Fibroblast of skin of left quadriceps (primary cell): ENCODE measurements at places on chromosomes 3 and 15.
A peak's percentile ranks its signal among the peaks of the same experiment; 100 is the strongest.

GRCh38 chr3:156586905-156587759 lies 32.2 kb upstream of the SSR3 start:
- DNase-seq: no peak

- no peak for DNase-seq
Observed at GRCh38 chr15:60901647-60902046, 327.5 kb downstream of the RORA start.

- DNase-seq: no peak
Observed at GRCh38 chr3:13388816-13389215, 31.3 kb downstream of the NUP210 start.

DNA sequence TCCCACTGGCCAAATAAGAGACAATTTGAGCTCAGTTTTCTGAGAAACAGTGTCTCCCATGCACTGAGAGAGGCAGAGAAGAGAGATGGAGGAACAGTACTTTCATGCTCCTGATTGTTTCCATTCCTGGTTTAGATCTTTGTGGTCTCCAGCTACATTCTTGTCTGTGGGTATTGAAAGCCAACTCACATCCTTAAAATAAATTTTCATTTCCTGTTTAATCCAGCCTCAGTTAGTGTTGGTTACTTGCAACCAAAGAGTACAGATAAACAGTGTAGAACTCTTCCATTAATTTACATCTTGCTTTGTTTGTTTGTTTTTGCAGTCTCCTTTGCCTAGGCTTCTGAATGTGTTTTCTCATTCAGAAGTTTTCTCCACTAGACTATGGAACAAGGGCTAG lies 123.7 kb upstream of the CLSTN2 start:
- DNase-seq: no peak

DNA sequence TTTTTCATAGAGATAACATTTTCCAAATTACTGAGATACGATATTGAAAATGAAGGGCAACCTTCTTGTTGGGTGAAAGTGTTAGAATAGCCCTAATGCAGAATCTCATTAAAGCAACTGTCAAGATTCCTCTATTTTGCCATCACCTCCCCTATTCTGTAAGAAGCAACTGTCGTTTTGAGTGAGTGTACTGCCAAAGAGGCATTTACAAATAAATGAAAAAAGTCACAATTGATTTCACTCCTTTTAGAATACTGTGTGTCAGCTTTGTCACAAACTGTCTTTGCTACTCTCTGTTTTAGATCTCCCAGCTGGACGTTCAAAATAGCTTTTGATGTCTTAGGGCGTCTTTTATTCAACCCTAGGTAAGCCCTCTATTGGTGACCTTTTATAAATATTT lies 322.8 kb upstream of the NAALADL2 start:
- no peak for DNase-seq

DNA sequence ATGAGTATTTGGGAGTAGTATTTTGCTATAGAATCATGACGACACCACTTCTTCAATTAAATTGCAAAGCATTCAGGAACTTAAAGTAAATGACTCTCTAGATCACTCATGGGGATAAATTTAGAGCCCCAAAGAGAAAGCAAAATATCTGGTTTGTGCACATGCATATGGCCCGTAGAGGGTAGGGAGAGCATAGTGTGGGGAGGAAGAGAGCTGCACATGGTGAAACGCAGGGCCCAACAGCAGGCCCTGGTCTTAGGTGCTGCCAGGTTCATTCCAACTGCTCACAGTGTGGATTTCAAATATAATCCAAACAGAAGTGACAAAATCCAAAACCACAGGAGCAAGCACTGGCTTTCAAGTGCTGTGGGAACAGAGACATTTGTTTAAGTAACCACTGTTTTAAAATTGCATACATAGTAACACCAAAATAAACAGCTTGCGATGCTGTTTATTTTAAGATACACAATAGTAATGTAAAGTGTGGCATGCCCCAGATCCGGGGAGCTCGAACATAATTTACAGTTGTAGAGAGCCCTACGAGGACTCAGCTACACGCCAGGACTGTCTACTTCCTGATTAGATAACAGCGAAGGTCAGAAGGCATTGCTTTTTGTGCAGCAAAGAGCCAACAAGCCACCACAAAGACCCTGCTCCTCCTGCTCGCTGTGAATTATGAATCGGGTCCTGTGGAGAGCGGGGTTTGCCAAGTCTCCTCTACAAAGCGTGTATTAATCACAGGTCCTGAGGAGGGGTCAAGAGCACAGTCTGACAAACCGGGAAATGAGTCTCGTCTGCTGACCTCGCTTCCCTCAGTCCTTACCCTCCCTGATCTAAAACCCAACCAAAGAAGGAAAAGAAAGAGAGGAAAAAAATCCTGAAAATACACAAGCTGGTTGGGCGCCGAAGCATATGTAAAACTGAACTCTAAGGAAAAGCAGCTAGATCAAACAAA lies 80.6 kb downstream of the MEIS2 start:
- no peak for DNase-seq

DNA sequence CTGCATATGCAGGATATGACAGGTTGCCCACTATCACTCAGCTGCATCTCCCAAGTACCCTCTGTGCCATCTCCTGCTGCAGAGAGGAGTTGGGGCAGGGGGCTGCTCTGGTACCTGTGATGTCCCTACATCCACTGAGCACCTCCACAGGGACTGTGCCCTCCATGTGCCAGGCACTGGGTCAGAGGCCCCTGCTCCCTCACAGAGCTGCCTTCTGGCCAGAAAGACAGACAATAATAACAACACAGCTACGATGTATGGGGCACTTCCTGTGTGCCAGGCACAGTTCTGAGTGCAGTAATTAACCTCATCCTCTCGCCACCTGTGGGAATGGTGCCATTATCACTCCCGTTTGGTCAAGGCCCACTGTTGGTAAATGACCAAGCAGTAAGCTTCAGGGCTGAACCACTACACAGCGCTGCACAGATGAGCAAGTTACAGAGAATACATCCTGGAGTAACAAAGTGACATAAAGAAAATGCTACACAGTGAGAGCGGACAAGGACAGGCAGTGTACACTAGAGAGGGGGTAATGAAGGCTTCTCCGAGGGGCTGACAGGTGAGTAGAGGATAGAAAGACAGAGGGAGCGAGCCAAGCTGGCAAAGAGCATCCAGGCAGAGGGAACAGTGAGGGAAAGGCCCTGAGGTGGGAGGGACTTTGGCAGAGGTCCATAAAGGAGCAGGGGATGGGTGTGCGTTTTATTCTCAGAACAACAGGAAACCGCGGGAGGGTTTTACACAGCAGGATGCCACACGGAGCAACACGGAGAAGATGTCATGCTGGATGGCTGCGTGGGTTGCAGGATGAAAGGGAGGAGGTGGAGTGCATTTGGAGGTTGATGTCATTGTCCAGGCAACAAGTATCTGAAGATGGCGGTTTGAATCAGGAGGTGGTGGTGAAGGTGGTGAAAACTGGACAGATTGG lies 13.6 kb downstream of the WNT7A start:
- no peak for DNase-seq

- DNase-seq: no peak
Observed at GRCh38 chr3:23067116-23067515, 136.0 kb upstream of the UBE2E2 start.

DNA sequence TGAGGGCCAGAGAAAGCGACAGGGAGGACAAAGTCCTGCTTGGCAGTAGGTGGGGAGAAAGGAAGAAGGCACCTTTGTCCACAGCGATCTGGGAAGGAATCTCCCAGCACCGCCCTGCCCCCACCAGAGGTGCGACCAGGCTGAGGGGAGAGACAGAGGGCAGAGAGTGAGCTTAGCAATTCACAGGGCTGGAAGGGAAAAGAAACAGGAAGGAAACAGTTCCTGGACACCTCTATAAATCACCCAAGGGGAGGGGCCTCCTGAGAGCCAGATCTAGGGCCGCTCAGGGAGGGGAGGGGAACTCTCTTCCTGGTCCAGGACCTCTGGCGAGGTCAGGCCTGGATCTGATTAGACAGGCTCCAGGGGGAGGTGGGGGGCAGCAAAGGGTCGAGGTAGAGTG lies 35.4 kb downstream of the RNU5B-1 start:
- no peak for DNase-seq

DNA sequence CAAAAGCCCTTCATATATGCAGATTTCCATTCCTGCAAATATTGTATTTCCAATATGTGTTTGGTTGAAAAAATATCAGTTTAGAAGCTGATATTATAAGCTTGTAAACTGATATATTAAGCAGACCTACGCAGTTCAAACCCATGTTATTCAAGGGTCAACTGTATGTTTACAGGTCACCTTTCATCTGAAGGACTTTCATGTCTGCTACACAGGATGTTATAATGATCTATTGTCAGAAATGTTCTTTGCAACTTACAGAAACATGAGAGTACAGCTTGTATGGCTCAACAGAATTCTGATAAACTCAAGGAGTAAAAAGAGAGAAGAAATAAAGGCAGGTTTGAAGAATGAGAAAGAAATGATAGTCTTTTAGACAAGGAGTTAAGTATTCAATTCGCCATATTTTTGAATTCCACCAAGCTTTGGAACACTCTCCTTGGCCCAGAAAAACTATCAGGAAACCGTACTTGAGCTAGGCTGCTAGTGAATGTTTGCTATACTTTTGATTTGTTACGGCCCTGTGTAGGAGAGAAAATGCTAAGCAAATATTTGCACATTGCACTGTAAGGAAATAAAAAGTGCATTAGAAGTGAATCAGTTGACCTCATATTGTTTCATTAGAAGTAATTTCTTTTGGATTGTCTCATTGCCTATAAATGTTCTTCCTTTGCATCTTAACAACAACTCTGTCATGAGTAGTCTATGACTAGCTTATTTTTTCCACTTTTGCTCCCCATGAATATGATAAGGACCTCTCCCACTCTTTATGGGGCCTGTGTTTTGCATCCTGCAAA lies 81.2 kb downstream of the NEK11 start:
- no peak for DNase-seq

GRCh38 chr3:129596194-129597086 lies 10.0 kb downstream of the PLXND1 start:
- peak; percentile 89 for DNase-seq

DNA sequence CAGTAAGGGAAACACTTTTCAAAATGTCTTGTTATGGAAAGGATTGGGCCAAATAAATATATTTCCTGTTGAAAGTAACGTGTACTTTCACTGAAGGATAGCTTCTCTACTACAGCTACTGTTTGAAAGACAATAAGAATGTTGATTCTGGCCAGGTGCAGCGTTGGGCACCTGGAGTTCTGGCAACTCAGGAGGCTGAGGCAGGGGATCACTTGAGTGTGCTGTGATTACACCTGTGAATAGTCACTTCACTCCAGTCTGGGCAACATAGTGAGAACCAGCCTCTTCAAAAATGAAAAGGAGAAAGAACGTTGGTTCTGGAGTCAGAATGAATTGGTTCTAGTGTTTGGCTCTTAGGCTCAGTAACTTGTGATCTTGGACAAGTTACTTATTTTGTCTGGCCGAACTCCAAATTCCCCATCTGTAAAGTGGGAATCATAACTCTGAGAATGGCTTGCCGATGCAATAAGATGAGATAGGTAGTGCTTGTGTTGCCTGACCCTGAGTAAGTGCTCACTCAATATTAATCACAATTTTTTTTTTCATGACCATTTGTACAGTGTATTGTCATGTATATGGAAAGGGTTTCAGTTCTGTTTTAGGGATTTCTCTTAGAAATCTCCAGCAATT lies 310.8 kb downstream of the PTPRG start:
- DNase-seq: no peak

- DNase-seq: no peak
Observed at GRCh38 chr3:67006460-67006859, 8.4 kb downstream of the KBTBD8 start.

GRCh38 chr15:28947221-28947674 lies 61.5 kb downstream of the APBA2 start:
- DNase-seq: no peak

- no peak for DNase-seq
Observed at GRCh38 chr3:127157171-127157828, 35.6 kb upstream of the PRR23E start.

GRCh38 chr3:155037508-155038202 lies 42.5 kb upstream of the MME start:
- DNase-seq: no peak

DNA sequence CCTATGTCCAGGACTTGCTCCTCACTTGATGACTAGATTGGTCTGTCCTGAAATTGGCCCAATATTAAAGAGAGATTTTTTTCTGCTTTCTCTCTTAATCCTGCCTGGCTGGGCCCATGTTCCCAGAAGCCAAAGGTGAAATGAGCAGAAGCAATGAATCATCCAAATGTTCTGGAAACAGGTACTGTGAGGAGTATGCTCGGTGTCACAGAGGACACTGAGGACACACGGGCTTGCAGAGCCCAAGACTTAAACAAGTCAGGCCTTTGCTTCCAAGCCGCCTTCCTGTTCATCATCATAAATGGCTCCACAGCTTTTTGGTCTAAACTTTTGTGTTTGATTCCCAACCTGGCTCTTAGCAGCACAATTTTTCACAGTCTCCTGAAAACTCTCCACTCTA lies 31.4 kb downstream of the EIF3J start:
- no peak for DNase-seq

GRCh38 chr15:68299436-68299835 lies 21.9 kb downstream of the FEM1B start:
- DNase-seq: no peak

DNA sequence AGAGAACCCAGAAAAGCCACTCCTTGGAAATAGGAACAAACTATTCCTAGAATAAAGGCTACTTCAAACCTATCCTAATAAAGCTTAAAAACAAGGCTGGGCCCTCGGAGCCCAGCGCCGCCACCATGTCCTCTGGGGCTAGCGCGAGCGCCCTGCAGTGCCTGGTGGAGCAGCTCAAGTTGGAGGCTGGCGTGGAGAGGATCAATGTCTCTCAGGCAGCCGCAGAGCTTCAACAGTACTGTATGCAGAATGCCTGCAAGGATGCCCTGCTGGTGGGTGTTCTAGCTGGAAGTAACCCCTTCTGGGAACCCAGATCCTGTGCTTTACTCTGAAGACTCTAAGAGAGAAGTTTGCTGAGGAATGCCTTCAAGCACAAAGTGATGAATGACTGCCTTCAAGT lies 63.2 kb downstream of the ADAM10 start:
- DNase-seq: no peak

GRCh38 chr3:674116-674515 lies 418.7 kb upstream of the CNTN6 start:
- no peak for DNase-seq

DNA sequence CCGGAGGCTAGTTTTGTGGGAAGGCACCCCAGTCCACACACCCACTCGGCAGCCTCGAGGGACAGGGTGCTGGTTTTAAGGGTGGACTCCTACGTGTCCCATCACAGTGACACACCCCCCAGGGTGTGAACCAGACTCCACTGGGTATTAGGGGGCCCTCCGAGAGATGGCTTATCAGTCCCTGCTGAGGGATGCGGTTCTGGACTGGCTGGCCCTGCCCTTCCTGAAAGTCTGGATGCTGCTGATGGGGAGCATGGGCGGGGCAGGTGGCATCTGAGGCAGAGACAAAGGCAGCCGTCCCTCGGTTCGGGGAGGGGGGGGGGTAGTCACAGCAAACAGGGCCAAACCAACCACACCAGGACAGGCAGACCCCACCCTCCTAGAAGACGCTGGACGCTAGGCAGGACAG lies 939 bp upstream of the ULK3 start:
- DNase-seq: no peak

- no peak for DNase-seq
Observed at GRCh38 chr3:56790016-56790821, 11.5 kb downstream of the ARHGEF3 start.
